Stimulated activated CD4-positive, alpha-beta T cell treated with anti-CD3 and anti-CD28 coated beads, Interleukin-4, amount 100 ng/mL, for 4 hours (primary cell): ENCODE measurements at places on chromosomes 6 and 20.

GRCh38 chr6:122072014-122072647 is 327.3 kb upstream of the HSF2 start:
- DNase-seq: no peak

DNA sequence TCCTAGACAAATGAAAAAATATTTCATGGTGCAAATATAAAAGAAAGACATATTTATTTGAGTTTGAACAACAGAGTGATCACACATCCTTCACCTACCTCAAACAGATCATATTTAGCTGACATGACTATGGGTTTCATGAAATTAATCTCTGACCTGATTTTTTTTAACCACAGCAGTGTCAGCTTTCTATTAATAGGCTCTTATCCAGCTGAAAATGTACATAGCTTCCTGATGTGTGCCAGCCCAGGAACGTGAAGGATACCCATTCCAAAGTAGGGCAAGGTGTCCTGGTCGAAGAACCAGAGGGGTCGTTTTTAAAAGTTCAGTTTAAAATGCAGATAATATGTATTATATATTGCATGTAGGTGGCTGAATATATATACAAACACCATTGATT is 19.8 kb downstream of the TRDN start:
- DNase-seq: no peak

- DNase-seq: no peak
Observed at GRCh38 chr6:31713991-31714684, 1.0 kb upstream of the LY6G6D start.

GRCh38 chr6:44087623-44088022 is 39.6 kb downstream of the MRPL14 start:
- DNase-seq: no peak

DNA sequence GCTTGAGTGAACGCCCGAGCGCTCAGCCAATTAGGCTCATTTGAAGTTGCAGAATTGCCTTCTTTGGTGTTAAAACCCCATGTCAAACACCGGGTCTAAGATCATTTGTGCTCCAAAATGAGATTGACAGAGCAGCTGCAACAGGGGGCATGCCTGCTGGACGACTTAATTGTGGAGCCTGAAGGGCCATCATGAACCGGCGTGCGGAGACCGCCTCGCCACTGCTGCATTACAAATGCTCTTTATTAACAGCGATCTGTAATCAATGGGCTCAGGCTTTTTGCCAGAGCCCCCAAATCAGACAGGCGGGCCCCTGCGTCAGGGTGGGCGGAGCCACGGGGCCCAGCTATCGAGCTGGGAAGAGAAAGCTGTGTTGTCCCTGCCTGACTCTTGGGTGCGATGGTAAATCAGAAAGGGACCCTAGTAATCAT is 183.2 kb downstream of the SIM1 start:
- no peak for DNase-seq

GRCh38 chr20:60306551-60306950 is 348.3 kb downstream of the CDH26 start:
- no peak for DNase-seq

DNA sequence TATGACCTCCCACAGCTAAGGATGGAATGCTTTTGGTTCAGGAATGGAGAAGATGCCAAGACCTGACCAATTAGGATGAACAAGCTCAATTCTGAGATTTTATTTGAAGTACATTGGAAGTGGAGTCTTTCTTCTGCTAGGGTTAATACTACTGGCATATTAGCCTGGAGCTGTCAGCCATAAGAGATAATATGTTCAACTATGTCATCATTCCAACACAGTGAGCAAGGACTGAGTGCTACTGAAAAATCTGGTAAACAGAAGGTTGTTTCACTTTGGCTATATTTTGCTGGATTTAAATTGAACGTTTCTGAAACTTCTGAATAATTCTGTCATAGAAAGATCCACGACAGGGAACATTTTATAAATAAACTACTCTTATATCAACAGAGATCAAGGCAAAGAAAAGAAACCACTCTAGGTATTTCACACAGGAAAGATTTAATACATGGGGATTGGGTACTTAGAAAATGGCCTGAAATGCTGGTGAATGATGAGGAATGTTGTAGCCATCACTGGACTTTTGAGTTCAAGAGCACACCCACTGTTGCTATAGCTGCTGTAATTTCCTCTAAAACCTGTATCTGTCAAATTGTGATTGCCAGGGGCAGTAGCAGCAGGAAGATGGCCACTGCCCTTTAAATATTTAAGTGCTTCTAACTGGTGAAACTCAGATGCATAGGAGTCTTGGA is 200.5 kb downstream of the PLCB4 start:
- DNase-seq: no peak

DNA sequence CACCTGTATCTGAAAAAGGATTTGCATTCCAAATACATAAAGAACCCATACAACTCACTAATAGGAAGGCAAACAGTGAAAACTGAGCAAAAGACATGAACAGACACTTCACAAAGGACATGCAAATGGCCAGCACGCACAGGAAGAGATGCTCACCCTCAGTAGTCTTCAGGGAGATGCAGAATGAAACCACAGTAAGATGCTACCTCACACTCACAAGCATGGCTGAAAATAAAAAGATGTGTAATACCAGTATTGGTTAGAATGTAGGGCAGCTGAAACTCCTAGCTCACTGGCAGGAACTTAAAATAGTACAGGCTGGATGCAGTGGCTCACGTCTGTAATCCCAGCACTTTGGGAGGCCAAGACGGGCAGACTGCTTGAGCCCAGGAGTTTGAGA is 64.6 kb downstream of the SNX5 start:
- DNase-seq: no peak

GRCh38 chr20:5171790-5172164 is 45.0 kb downstream of the CDS2 start:
- DNase-seq: no peak

DNA sequence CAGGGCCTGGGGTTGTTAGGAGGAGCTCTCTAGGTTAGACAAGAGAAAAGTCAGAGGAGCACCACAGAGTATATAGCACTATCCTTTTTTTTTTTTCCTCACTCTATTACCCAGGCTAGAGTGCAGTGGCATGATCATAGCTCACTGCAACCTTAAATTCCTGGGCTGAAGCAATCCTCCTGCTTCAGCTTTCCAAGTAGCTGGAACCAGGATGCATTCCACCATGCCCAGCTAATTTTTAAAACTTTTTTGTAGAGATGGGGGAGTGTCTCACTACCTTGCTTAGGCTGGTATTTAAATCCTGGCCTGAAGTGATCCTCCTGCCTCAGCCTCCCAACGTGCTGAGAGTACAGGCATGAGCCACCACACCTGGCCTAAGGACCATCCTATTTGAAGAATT is 19.3 kb upstream of the AKIRIN2 start:
- no peak for DNase-seq

DNA sequence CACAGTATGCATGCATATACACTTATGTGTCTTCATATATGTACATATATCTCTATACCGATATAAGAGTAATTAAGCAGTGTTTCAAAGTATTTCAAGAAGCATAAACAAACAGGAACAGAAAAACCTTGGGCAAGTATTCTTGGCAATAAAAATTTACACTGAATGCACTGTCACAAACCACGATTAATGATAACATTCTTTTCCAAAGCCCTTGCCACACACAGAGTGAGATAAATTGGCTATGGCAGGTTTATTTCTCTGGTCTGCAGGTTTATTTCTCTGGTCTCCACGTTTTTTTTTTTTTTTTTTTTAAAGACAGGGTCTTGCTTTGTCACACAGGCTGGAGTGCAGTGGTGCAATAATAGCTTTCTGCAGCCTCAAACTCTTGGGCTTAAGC is 73.0 kb downstream of the PPP1R3G start:
- no peak for DNase-seq

GRCh38 chr6:54865091-54865631 is 18.6 kb downstream of the FAM83B start:
- DNase-seq: no peak

DNA sequence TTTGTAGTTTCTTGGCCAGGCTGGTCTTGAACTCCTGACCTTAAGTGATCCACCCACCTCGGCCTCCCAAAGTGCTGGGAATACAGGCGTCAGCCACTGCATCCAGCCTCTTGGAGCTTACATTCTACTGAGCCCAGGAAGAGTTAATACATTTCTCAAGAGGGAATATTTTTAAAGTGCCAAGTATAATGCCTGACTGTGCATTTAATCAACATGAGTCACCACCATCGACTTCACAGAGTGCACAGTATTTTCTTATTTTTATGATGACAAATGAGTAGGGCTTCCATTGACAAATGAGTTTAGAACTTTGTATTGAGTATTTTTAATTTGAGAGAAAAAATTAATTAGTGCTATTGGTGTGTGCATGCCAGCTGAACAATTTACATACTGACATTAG is 72.2 kb downstream of the SASH1 start:
- no peak for DNase-seq

DNA sequence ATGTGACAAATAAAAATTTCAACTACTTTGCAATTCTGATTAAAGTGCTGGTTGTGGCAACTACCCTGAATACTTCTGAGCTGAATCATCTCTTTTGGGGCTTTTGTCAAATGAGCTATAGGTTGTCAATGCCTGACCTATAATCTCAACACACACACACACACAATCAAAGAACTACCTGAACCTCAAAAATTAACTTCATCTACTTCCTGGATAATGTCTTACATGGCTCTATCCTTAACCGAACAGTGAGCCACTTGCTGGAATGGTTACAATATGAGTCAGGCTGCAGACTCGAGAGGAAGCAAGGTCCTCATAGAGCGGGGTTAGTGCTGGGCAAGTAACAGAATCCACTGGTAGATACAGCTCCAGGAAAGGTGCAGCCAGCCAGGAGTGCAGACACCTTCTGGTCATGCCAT is 70.6 kb upstream of the DST start:
- DNase-seq: no peak

GRCh38 chr20:24194143-24194542 is 205.6 kb upstream of the GGTLC1 start:
- DNase-seq: no peak

- peak; percentile 44 for DNase-seq
Observed at GRCh38 chr6:119077643-119078375, 655 bp downstream of the FAM184A start.
